Glutamatergic neuron (in vitro differentiated cells): ENCODE measurements at places on chromosomes 3 and 15. TPM values are rescaled to one million over a fixed set of nuclear protein-coding genes. Genes with fewer than 3 reads are reported as not detected.

Gene DLL4
- 12.5 TPM for total RNA-seq

Gene P3H2
- total RNA-seq = 28.6 TPM

Gene PLA2G4E
- total RNA-seq = 1.0 TPM

Gene ZNF717
- total RNA-seq = 4.7 TPM

Gene SLC22A13
- 1.5 TPM for total RNA-seq

GRCh38 chr3:44109771-44110361 lies 131.8 kb upstream of the TOPAZ1 start:
- H3K4me1 ChIP-seq = no peaks in the 10 kb centered on the region
- no peak overlapping the region for H3K4me3 ChIP-seq
- peaks cover 2% of the 10 kb centered on the region for H3K27me3 ChIP-seq
- H3K27ac ChIP-seq = no peak overlapping the region

DNA sequence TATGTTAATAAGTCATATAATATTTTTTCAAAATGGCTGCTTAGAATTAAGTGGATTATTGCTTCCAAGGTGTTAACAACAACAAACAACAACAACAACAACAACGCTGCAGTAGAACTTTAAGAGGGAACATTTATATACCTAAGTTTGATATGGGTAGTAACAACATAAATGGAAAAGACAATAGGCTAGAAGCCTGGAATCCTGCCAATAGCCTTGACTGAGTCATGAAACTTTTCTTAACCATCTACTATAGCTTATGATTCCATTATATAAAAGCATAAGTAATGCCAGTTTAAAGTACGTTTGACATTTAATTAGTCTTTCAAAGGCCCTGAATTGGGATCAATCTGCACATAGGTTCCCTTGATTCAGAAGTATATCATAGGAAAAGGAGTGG lies 31.2 kb downstream of the SATB1 start:
- H3K36me3 ChIP-seq = no peaks in the 10 kb centered on the region
- H3K4me3 ChIP-seq = no peak overlapping the region
- H3K27me3 ChIP-seq = no peaks in the 10 kb centered on the region
- H3K4me1 ChIP-seq = peaks cover 7% of the 10 kb centered on the region

DNA sequence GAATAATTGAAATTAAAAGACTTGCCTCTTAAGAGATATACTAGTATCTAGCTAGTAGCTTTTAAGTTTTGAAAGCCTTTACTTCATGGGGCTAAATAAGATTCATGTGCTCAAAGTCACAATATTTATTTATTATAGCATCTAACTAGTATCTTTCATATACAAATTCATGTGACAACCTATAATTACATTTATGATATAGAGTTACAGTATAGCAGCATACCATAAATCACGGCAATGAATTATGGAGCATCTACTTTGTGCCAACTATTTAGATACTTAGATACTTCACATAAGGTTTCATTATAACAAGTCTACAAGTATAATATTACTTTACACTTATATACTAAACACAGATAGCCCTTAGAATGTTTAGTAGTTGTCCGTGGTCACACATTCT lies 229.4 kb downstream of the TPRG1 start:
- DNase-seq = no peak
- no peaks in the 10 kb centered on the region for H3K36me3 ChIP-seq
- peaks cover 12% of the 10 kb centered on the region for H3K4me1 ChIP-seq
- H3K27ac ChIP-seq = no peak overlapping the region

DNA sequence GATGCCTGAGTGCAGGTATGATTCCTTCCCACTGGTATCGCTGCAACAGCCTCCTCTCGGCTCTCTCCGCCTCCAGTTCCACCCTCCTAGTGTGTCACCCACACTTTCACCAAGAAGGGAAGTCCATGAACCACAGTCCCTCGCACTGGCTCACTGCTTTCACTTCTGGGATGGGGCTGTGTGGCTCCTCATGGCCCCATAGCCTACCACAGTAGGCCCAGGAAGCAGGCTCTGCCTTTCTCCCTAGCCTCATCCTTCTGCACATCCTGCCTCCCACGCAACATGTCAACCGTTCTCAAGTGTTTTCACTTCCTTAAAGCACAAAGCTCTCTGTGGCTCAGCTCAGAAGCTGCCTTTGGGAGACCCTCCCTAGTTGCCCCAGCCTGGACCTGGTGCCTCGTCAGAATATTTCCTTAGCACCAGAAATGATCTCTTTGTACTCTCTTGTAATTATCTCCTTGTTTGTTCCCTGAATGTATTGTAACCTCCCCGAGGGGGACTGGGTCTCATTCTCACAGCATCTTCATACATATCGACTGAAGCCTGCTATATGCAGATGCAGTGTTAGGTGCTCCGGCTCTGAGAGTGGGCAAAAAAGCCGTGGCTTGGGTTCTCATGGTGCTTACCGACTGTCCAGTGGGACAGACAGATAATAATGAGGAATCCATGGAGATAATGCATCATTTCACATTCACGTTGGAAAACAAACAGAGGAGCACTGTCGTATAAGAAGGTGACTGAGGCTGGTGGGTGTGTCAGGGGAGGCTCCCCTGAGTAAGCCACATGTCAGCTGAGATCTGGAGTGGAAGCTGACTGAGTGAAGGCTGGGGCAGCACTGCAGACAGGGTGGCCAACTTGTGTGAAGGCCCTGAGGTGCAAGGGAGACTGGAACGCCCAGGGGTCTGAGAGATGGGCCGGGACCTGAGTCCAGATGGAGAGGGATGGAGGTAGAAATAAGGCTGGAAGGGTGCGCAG lies 107.1 kb downstream of the DGKG start:
- no peaks in the 10 kb centered on the region for H3K36me3 ChIP-seq

DNA sequence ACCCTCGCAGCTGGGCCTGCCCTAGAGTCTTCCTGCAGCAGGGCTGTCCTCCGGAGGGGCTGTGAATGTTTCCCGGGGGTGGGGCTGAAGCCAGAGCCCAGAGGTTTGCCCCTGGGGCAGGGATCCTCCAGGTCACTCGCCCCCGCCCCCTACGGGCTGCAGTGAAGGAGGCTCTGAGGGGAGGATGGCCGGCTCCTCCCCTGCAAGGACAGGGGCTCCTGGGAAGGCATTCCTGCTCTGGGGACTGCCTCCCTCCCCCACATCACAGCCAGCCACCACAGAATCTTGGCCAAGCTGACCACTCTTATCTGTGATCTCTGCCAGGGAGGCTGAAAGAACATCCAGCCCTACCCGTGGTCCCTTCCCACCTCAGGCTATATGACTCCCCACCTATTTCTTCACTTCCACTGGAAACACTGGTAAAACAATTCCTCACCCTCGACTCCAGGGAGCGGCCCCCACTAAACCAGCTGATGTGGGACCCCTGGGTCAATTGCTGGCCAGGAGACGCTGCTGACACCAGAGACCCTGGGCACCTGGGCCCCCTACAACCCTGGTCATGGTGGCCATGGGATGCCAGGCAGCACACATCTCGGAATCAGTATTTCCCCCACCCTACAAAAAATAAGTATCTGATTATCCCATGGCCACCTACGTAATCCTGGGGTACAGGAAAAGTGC lies 66.0 kb downstream of the HMCES start:
- peaks cover 7% of the 10 kb centered on the region for H3K27me3 ChIP-seq
- no peak overlapping the region for H3K4me3 ChIP-seq
- H3K4me1 ChIP-seq = peaks cover 10% of the 10 kb centered on the region
- H3K36me3 ChIP-seq = no peaks in the 10 kb centered on the region

DNA sequence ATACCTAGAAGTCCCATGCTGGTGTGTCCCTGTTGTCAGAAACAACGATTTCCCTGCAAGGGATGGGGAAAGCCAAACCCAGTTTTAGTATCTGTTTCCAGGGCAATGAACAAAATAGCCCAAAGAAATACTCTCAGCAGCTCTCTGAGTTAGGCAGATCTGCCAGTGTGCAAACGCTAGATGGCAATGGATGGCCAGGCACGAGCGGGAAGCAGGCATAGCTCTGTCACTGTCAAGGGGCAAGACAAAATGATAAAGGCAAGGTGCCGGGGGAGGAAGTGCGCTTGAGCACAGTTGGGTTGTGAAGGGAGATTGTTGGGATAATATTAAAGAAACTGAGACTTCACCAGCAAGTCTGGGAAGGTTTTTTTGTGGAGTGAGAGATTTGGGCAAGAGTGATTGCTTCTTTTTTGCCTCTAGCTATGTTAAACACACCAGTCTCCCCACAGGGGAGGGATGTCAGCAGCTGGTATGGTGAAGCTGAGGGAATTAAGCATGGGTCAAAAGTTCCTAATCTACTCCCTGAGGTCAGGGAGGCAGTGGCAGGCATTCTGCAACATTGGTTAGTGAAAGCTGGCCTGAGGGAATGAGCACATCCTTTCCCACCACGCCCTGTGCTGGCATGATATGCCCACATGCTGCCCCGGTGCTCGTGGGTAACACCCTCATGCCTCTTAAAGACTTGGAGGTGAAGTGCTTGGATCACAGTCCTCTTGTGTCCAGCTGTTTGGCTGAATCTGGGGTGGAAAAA lies 117.5 kb downstream of the PDCD6IP start:
- peaks cover 1% of the 10 kb centered on the region for H3K4me1 ChIP-seq
- no peak overlapping the region for H3K4me3 ChIP-seq
- no peaks in the 10 kb centered on the region for H3K36me3 ChIP-seq
- no peaks in the 10 kb centered on the region for H3K27me3 ChIP-seq
- no peak for DNase-seq

DNA sequence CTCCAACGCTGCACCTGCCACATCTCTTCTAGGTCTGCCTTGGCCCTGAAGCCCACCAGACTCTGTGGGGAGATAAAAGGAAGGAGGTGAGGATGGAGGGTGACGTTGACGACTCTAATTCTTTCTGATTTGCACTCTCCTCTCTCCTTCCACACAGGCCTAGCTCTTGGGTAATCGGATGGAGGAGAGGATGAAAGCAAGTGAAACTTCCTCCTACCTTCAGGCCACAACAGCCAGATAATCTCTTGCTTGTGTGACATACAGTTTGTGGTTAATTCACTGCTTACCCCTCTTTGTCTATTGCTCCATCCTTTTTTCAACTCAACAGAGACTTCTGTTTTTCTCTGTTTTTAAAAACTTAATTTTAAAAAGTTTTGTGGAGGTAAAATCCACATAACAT lies 208.1 kb downstream of the SV2B start:
- no peak for DNase-seq
- H3K27ac ChIP-seq = no peak overlapping the region
- H3K27me3 ChIP-seq = peaks cover 3% of the 10 kb centered on the region
- H3K4me3 ChIP-seq = no peak overlapping the region

DNA sequence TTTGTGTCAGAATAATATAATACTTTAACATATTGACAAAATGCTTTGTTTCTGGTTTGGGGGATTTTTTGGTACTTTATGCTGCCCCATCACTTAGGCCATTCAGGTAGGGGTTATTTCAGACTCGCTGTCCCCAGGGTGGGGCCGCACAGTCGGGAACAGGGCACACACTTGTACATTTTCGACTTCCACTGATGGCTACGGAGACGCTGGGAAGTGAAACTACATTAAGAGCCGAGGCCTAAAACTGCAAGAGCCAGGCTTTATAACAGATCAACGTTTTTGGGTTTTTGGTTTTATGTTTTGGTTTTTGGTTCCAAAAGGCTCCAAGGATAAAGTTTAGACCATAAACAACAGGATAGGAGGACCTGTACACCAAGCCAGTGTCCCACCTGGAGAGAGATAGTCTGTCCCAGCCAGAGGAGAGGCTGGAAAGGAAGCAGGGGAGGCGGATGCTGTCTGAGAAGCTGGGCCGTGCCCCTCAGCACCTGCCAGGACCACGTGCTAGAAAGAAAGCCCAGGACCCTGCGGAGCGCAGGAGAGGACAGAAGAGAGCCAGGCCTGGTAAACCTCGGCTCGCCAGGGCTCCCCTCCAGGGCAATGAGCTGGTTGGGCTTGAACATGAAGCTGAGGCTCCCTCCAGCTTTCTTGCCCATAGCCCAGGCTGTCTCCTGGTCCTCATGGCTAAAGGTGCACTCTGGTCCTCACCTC lies 111.7 kb downstream of the CHSY1 start:
- peaks cover 15% of the 10 kb centered on the region for H3K4me1 ChIP-seq
- DNase-seq = no peak
- H3K27me3 ChIP-seq = peaks cover 2% of the 10 kb centered on the region
- H3K36me3 ChIP-seq = no peaks in the 10 kb centered on the region
- no peak overlapping the region for H3K4me3 ChIP-seq
- H3K27ac ChIP-seq = no peak overlapping the region

DNA sequence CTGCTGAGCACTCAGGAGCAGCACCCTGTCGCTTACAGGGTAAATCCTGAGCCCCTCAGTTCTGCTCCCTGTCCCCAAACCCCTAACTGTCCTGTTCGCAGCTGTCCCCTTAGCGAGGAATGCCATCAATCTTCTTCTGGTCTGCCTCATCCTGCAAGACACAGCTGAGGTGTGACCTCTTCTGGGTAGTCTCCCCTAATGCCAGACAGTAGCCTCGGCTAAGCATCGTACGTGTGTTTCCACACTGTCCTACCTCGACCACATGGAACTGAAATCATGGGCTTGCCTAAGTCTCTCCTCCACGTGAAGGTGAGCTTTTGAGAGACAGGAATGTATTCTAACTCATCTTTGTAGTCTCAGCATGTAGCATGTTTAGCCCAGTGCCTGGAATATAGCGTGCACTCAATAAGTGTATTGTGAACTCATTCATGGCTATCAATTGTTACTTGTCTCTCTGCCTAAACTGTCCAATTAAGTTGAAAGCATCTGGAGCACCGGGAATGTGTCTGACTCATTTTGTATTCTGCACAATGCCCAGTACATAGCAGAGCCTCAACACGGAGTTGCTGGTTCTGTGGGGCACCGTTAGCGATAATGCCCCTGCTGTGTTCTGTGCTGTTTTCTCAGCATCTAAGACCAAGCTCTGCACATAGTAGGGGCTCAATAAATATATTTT lies 90.2 kb downstream of the HES1 start:
- H3K4me1 ChIP-seq = no peaks in the 10 kb centered on the region
- H3K27ac ChIP-seq = no peak overlapping the region
- H3K36me3 ChIP-seq = no peaks in the 10 kb centered on the region
- no peaks in the 10 kb centered on the region for H3K27me3 ChIP-seq
- no peak overlapping the region for H3K4me3 ChIP-seq
- no peak for DNase-seq

- DNase-seq = no peak
- H3K36me3 ChIP-seq = peaks cover 4% of the 10 kb centered on the region
- no peak overlapping the region for H3K4me3 ChIP-seq
- no peak overlapping the region for H3K27ac ChIP-seq
- H3K4me1 ChIP-seq = no peaks in the 10 kb centered on the region
- peaks cover 7% of the 10 kb centered on the region for H3K27me3 ChIP-seq
Measured at GRCh38 chr15:42065468-42065867, 28.9 kb downstream of the PLA2G4D start.
